Hematopoietic multipotent progenitor cell treated with erythropoietin and hydrocortisone succinate and interleukin-3 and kit ligand, for 8 days (in vitro differentiated cells): ENCODE measurements at places on chromosomes 3 and 15.

- peak; percentile 70 for DNase-seq
These were observed 51.2 kb upstream of the SAMMSON start for GRCh38 chr3:69948246-69948862.

- DNase-seq, result peak; percentile 94
These were observed at the start of gene TSEN2 for GRCh38 chr3:12484198-12484982. TSEN2 (plus strand) TSS chr3:12484480; CDS start chr3:12489801, 5,321 bp downstream.

- no peak for DNase-seq
These were observed 92.6 kb downstream of the ERC2 start for GRCh38 chr3:56375654-56376053.

GRCh38 chr3:117955196-117955595 is 1079.5 kb downstream of the IGSF11 start:
- no peak for DNase-seq

DNA sequence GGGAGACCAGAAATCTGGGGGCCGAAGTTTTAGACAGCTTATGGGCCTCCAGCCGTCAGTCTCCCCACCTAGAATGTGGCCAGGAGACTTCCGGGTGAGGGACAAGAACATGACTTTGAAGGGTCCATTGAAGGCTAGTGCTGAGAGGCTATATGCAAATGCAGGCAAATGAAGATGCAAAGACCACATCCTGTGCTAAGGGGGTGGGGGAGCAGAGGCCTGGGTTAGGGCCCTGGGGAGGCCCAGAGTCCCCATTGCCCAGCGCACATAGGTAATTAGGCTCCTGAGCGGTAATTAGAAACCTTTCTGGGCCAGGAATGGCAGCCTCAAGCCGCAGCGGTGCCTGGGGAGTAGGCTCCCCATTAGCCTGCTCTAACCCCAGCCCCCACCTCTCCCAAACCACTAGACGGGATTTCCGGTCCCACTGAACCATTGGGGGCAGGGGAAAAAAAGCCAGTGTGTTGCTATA is 6.8 kb downstream of the CSK start:
- DNase-seq, result peak; percentile 16

DNA sequence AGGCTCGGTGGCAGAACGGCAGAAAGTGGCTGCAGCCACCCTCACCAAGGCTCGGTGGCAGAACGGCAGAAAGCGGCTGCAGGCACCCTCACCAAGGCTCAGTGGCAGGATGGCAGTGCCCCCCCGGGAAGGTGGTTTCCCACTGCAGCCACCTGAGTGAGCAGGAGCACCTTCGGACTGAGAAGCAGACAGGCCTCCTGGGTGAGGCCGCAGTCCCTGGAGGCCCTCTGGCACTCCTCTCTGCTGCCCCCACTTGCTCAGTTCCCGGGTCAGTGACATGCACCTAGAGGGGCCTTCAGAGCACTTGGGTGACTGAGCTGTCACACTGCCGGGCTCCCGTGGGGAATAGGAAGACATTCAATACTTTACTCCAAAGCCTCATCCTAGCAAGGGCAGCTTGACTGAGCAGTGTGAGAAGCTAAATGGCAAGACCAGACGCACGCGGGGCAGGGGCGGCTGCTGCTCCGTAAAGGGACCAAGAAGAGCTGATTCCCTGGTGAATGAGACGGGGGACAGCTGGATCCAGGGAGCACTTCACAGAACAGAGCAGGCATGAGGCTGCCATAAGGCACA is 62.7 kb downstream of the PCSK6 start:
- DNase-seq, result no peak
